ENCODE measurements at places on chromosomes 3 and 15.
A peak's percentile ranks its signal among the peaks of the same experiment; 100 is the strongest.

GRCh38 chr3:140384876-140385275, 293.0 kb upstream of the TRIM42 start:
- DNase-seq, result no peak

GRCh38 chr15:73344056-73344455, 24.7 kb downstream of the HCN4 start:
- DNase-seq, result no peak

DNA sequence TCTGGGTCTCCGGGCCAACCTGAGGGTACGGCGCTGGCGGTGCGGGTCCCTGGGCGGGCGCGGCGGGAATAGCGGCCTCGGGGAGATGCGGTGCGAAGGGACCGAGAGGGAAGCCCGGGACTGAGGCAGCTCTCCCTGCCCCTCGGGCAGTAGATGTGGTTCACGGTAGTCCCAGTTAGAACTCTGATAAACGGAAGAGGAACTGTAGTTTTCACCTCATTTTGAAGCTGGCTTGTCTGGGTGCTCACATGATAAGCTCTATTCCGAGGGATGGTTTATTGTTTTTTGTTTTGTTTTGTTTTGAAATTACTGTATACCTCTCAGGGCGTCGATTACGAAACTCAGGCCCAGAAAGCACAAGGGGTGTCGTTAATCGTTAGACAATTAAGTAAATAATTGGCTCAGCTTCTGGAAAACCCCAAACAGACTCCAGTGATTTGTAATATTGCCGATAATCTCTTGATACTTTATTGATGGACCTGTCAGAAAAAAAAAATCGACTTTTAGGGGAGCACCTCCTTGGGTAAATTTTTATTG, 413 bp downstream of the NUSAP1 start:
- peak; percentile 72 for DNase-seq

GRCh38 chr15:55619783-55620182, 31.6 kb upstream of the PYGO1 start:
- DNase-seq, result peak; percentile 19

DNA sequence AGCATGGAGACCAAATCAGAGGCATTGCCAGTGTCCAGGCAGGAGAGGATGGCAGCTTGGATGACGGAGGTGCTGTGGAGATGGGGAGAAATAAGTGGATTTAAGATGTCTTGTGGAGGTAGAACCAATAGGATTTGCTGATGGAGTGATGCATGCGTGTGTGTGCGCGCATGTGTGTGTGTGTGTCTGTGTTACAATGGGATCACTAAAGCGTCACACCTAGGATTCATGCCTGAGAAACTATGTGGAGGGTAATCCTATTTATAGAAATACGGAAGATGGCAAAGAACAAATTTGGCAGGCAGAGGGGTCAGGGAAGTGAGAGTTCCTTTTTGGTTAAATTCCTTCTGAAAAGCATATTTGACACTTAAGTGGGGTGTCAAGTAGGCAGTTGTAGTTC, 64.8 kb upstream of the ARL8B start:
- DNase-seq, result no peak

DNA sequence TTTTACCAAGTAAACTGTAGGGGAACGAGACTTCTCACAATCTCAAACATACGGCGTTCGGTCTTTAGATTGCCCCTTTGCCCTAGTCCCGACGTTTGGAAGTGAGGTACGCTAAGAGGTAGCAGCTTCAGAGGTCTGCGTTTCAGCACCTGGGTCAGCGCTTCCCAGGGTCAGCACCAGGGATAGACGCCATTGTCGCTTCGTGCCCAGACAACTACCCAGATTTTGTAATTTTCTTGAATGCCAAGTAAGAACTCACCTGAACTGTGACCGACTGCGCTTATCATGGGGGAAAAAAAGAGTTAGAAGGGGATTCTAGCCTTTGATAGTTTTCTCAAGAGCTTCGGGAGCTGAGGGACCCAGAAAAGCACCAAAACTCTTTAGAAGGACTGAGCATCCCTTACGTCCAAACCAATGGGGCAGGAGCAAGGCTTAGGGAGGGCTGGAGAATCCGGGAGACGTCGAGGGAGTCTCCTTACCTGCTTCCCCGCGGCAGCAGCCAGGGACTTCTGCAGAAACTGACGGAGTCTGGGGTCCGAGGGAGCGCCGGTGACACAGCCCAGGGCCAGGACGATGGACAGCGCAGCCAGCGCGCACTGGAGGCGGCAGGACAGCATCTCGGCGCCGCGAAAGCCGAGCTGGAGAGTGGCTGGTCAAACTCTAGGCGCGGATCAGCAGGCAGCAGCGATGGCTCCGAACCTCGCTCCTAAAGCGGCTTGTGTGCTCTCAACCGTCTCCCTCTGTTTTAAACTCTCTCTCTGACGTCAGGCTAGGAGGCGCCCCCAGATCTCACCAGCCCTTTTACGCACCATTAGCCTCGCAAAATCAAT, at the start of gene SST:
SST (minus strand) TSS at position 720 of the 830 bp plus-strand sequence; CDS start at position 617, 103 bp downstream.
- DNase-seq, result peak; percentile 79

DNA sequence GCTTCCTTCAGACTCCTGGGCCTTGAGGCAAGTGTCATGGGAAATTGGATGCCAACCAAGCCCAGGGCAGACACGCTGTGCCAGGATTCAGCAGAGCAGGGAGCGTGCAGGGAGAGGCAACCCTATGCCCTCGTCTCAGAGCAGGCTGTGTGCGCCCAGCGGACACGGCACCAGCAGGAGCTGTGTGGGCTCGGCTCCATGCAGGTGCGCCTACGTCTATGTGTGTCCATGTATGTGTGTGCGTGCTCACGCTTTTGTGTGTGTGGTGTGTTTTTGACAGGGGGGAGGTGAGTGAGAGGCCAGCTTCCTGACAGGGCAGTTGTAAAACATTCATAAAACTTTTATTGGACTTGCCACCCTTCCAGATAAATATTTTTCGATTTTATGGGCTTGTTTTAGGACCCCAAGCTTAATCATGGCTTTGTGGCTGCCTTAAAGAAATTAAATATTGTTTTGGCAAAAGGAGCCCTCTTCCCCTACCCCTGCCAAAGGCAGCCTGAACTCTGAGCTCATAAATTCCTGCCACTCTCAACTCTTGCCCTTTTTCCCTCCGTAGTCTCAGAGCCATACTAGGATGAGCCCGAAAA, 84.4 kb downstream of the DNAJB8 start:
- DNase-seq, result no peak

- DNase-seq, result no peak
Measured at GRCh38 chr3:118890206-118890605, 144.4 kb downstream of the IGSF11 start.

GRCh38 chr15:90141646-90142045, 39.4 kb upstream of the IDH2 start:
- DNase-seq, result no peak

DNA sequence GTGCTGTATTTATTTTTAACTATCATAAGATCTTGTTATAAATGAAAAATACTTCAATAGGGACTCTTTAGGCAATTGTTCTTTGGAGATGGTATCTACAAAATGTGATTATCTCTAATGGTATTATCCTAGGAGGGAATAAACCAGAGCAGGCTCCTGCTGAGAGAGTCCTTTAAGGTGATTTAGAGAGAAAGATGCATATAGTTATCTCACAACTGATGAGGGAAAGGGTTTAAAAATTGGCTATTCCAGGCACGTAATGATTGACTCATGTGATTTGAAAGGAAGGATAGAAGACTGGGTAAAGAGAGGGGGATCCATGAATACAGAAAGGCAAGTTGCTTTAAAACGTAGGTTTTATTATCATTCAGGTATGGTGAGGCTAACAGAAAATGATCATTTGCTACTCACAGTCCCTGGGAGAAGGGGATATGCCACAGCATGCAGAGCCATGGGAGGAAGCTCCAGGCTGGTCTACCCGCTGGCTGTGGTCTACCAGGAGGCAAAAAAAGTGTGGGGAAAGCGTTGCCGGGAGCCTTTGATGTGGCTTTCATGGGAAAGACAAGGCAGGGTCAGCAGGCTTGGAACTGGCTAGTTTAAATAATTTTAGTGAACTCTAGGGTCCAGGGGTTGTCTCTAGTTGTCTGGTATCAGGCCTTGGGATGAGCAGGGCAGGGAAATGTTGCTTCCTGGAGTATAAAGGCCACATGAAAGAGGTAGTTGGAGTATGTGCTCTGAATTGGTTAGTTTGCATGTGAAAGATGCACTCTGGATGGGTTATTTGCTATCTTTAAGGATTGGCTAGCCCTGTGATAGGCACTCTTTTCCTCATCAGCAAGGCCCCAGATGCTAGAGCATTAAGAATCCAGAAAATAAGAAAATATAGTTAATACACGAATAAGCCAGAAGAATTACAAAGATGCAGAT, 798.4 kb upstream of the GRM7 start:
- DNase-seq, result no peak

DNA sequence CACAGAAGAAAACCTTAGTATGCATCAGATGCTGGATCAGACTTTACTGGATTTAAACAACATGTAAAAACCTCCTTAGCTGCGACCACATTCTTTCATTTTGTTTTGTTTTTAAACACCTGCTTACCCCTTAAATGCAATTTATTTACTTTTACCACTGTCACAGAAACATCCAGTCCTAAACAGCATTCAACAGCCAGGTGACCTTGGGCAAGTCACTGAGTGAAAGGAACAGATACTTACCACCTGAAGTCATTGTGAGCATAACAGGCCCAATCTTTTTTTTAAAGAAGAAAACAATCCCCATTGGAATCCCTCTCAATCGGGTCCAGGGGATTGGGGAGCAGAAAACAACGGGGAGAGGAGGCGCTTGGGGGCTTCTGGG, 390 bp downstream of the STARD5 start:
- DNase-seq, result peak; percentile 26

DNA sequence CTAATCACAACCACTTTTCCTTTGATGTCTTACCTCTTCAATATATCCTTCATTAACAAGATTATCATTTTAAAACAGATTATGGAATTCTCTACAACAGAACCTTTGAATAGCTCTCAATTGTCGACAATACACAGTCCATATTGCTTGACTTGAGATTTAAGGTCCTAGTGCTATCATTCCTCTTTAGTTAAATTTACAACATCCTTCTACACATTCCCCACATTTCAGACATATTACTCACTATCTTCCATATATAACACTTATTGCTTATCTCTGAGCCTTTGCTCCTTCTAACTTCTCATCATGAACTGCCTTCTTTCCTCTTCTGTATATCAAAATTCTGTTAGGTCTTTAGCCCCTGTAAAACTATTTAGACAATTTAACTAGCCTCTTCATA, 247.0 kb downstream of the STXBP5L start:
- DNase-seq, result no peak
